Lung (tissue), 17 donors: ENCODE measurements at places on chromosomes 11 and 22.

- DNase-seq: no peak
Measured at GRCh38 chr11:77027275-77027674, 6.9 kb upstream of the B3GNT6 start.

- no peak for DNase-seq
Measured at GRCh38 chr11:13721760-13722159, 53.3 kb downstream of the FAR1 start.

DNA sequence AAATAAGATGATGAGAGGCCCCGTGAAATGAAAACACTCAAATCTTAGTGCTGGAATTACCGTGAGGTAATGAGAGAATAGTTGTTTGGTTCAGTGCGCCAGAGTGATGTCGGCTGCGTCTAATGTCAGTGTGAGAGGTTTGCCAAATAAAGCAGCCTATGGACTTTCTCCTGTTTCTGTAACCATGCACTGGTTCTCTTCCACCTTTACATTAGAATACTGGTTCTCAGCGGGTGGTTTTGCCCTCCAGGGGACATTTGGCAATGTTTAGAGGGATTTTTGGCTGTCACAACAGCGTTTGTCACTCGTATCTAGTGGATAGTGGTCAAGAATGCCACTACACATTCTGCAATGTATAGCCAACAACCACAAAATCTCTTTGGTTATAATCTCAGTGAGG lies 1.1 kb downstream of the OOSP4B start:
- DNase-seq: no peak

DNA sequence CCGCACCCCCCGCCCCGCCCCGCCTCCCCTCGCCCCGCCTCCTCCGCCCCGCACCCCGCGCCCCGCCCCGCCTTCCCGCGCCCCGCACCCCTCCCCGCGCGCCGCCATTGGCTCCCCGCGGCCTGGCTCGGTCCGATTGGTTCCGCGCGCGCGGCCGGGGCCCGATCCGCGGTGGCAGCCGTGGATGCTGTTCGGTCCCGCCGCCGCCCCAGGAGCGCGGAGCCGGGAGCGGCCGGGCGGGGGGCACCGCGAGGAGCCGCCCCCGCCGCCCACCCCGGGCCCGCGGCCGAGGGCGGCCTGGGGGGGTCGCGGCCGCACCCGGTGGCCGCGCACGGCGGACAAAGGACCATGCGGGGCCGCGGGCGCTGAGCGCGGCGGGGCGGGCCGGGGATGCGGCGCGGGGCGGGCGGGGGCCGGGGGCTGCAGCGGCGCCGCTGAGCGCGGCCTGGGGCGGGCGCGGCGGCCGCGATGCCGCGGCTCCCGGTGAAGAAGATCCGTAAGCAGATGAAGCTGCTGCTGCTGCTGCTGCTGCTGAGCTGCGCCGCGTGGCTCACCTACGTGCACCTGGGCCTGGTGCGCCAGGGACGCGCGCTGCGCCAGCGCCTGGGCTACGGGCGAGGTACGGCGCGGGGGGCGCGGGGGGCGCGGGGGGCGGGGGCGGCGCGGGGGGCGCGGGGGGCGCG lies at the start of gene B4GALNT4:
Gene B4GALNT4 (plus strand): TSS at position 164 of the 683 bp plus-strand sequence. CDS start 305 bp downstream, at position 469.
- peak; percentile 57 for DNase-seq

GRCh38 chr11:129143335-129143734 lies 48.8 kb downstream of the ARHGAP32 start:
- no peak for DNase-seq

- DNase-seq: peak; percentile 94
Measured at GRCh38 chr11:93784145-93784934, at the start of gene MED17. Gene MED17 (plus strand): TSS chr11:93784282. CDS start chr11:93784514, 232 bp downstream.

DNA sequence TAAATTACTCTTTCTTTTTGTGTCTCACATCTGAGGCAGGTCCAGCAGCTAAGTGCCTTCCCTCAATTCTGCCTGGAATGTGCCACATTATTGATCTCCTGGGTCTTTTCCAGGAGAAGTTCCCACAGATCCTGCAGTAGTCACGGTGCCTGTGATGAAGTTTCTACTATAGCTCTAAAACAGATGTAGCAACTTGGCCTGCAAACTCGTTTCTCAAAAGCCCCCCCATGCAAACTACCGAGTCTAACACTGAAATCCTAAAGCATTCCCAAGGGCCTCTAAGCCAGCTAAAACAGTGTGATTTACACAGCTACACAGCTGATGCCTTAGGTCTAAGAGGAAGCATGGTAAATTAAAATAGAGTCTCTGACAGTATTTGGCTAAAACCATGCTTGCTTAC lies 54.3 kb downstream of the DDI1 start:
- peak; percentile 27 for DNase-seq

GRCh38 chr11:103619480-103619879 lies 417.0 kb upstream of the DDI1 start:
- peak; percentile 11 for DNase-seq

DNA sequence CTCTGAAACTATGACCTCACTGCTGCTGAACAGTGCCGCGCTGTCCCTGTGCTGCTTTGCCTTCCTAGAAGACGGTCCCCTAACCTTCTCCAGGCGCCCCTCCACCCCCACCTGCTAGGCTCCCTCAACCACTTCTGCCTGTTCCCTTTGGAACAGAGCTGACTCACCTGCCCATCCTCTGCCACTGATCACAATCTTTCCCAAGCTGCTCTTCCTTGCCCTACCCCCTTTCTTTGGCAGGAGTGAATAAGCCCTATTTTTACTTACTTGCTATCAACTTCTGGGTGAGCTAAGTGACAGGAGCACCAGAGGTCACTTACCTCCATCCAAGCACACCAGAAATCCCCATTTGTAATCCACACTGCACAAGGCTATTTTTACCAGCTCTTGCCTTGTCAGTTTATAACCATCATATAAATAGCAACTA lies 116.0 kb upstream of the BID start:
- DNase-seq: no peak

DNA sequence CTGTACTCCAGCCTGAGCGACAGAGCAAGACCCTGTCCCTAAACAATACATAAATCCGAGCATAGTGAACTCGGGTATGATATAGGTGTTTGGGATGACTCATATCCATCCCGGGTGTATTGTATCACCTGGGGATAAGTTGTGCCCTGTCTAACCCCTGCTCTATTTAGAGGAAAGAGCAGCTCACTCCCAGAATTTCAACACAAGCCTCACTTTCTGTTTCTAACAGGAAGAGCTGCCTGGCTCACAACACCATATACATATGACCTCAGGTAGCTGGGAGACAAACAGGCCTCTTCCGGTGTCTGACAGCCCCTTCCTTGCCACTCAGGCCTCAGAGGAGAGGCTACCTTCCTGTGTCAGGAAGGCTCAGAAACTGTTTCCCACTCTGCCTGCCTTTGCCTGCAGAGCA lies 9.9 kb upstream of the MICALL1 start:
- peak; percentile 62 for DNase-seq

- peak; percentile 55 for DNase-seq
Measured at GRCh38 chr11:113376156-113376555, 11.4 kb upstream of the ANKK1 start.

GRCh38 chr22:50282361-50283155 lies 12.4 kb upstream of the MAPK11 start:
- DNase-seq: peak; percentile 82

DNA sequence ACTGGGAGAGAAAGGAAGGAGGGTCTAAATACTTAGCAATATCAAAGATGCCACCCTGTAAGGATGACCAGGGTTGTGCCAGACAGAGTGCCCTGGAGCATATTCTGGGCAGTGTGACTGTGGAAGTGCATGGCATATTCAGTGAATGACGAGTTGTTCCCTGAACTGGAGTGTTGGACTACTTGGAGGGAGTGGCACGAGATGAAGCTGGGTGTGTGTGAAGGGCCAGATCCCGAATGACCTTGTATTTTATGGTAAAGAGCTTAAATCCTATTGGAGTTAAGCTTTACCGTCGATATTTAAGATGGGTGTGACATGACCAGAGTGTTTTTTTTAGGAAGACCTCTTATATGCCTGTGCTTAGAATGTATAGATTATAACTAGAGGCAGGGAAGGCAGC lies 48.8 kb downstream of the STIM1 start:
- no peak for DNase-seq

- DNase-seq: no peak
Measured at GRCh38 chr11:77075425-77075905, 8.7 kb downstream of the CAPN5 start.

- no peak for DNase-seq
Measured at GRCh38 chr11:126487711-126488110, 132.2 kb downstream of the ST3GAL4 start.

GRCh38 chr11:26202754-26203153 lies 129.2 kb upstream of the ANO3 start:
- no peak for DNase-seq

GRCh38 chr11:19962801-19963175 lies 197.5 kb downstream of the DBX1 start:
- DNase-seq: peak; percentile 34

DNA sequence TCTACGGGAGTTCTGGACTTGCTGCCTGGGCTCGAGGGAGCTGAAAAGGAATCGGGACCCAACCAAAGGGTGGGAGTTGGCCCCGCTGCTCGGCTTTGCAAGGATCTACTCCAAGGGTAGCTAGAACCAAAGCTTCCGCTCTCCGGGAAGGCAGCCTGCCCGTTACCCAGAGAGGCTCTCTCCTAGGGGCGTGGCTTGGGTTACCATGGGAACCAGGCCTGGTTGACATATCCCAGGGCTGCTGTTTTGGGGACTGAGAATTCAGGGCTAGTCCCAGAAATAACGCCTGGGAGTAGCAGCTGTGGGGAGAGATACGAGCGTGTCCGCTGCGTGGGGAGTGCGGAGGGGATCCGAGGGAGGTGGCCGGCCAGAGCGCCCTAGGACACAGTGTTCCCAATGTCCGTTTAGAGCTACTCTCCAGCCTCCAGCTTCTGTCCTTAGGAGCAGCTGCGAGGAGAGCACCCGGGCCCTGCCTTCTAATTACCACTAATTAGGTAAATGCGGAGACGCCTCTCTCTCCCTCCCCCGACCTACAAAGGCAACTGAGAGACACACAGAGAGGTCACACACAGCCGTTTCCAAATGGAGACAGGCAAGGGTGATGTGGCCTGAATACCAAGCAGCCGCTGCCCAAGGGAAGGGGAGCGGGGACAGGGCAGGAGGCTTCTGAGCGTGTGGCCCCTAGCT lies 141.6 kb upstream of the CADM1 start:
- peak; percentile 72 for DNase-seq
